ENCODE measurements at places on chromosomes 11 and 22.

DNA sequence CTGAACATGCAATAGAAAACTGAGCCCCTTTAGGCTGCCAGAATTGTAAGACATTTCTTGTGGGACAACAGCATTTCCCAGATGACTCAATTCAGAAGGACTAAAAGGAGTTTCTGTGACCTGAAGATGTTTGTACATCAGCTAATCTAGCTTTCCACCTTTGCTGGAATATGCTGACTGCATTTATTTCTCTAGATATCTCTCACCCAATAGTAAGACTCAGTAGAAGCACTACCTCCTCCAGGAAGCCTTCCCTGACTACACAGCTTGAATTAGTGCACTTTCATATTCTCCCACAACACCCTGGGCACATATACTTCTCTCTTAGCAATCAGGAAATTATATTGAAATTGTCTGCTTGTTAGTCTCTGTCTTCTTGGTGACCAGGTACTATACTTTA, 98.1 kb upstream of the BLID start:
- no peak for DNase-seq

GRCh38 chr11:1372660-1373059, 17.1 kb upstream of the BRSK2 start:
- no peak for DNase-seq

GRCh38 chr11:108960501-108960900, 295.6 kb downstream of the DDX10 start:
- no peak for DNase-seq

GRCh38 chr11:68581439-68581838, 102.9 kb upstream of the GAL start:
- no peak for DNase-seq

DNA sequence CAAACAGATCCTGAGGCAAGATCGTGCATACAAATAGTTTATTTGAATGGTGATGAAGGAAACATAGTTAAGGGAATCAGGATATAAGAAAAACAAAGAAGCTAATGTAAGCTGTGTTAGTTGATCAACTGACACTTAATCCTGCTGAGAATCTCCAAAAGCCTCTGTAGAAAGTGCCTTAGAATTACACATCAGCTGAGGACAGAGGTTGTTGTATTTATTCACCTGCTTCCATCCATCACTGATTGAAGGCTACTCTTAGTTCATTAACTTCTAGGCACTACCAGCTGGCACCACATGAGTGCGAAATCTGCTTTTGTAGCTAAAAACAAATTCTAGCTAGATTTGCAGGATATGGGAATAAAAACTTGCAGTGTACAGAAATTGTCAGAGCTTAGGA, 1082.0 kb upstream of the CNTN5 start:
- no peak for DNase-seq

Measured in SW480 (cell line).